ENCODE measurements at places on chromosomes 13 and 19.

DNA sequence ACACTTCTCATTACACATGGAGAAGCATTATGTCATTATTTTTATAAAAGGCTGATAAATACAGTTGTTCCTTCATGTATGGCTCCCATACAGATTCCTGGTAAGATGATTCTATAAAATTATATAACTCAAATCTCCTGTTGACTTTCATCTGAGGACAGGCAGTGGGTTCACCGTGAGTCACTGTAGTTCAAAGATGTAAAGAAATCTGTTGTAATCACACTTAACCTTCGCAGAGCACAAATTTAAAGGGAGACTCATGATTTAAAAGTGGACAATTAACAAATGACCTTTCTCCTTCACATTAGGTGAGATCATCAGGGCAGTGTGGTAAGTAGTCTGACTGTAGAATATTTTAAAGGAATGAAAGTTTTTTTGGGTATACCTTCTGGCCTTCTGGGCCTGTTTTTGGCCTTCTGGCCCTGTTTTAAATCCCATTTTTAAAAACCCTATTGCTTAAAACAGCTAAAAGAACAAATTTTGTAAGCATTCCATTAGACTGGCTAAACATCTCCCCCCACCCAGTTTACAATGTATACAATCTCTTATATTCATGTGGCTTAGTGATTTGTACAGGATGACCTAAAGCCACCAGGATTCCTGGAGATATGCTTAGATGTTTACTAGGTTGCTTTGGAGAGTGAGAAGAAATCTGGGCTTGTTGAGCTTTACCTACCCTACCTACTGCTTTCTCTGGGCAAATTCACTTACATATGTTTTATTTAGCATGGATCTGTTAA is 171.2 kb downstream of the ITGBL1 start:
- DNase-seq: no peak

DNA sequence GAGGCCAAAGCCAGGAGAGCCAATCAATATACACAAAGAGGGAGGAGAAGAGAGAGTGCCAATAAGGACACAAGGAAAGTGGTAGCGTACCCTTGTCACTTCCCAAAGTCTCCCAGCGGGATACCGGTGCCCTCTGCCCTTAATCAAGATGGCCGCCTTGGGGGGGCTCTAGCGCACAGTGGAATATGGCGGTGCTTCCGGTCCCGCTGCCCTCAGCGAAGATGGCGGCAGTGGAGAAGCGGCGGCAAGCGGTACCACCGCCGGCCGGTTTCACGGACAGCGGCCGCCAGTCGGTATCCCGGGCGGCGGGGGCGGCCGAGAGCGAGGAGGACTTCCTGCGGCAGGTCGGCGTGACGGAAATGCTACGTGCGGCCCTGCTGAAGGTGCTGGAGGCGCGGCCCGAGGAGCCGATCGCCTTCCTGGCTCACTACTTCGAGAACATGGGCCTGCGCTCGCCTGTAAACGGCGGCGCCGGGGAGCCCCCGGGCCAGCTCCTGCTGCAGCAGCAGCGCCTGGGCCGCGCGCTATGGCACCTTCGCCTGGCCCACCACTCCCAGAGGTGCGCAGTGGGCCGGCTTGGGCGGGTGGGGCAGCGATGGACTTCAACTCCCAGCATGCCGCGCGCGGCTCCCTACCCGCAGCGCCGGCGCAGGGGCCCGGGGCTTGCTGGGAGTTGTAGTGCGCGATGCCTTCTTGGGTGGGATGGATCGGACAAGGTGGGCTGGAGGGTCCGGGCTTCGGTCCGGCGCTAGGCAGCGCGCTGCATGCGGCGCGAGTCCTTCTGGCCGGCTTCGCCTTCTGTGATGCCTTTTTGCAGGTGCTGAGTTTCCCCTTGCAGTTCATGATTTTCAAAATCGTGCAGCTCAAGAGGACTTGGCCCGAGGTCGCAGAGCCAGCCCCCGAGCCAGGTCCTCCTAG is at the start of gene TPGS1:
Gene TPGS1 (plus strand): TSS at position 212 of the 918 bp plus-strand sequence. CDS start 10 bp downstream, at position 222.
- no peak for DNase-seq

GRCh38 chr13:90577726-90578125 is 769.8 kb upstream of the MIR17HG start:
- no peak for DNase-seq

GRCh38 chr13:21443171-21443570 is 15.9 kb downstream of the ZDHHC20 start:
- DNase-seq: no peak

- DNase-seq: no peak
Measured at GRCh38 chr13:107867701-107868661, 347.4 kb downstream of the LIG4 start.

- DNase-seq: no peak
Measured at GRCh38 chr13:42495751-42496150, 78.2 kb upstream of the TNFSF11 start.

- no peak for DNase-seq
Measured at GRCh38 chr19:53509845-53510244, 28.1 kb upstream of the ZNF331 start.

- DNase-seq: no peak
Measured at GRCh38 chr19:15181394-15181793, 19.4 kb downstream of the NOTCH3 start.

DNA sequence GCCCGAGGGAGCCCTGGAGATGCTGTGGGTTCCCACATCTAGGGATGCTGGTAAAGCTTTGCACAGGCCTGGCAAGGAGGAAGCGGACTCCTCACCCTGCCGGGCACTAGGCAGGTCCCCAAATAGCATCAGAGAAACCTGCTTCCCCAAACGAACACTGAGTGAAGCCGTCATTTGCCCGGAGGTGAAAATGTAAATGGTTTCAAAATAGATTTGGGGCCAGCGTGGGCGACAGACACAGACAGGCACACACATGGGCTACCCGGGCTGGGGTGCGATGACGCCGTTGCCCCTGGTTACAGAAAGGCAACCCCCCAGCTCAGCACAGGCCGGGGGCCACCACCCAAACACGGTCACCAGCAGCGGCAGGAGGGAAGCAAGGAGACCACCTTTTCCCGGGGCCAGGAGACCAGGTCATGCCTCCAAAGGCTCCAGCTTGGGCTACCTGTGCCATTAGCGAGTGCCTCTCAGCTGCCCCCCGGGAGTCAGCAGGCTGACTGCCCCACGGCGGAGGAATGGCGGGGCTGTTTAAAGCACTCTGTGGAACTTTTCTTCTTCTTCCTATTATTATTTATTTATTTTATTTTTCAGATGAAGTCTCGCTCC is 47.5 kb upstream of the NDUFS7 start:
- no peak for DNase-seq

- no peak for DNase-seq
Measured at GRCh38 chr19:29422486-29423085, 103.2 kb upstream of the VSTM2B start.
